ENCODE measurements at places on chromosomes 5 and 9.

GRCh38 chr5:149030838-149031397 lies 31.9 kb downstream of the SH3TC2 start:
- no peak for DNase-seq

DNA sequence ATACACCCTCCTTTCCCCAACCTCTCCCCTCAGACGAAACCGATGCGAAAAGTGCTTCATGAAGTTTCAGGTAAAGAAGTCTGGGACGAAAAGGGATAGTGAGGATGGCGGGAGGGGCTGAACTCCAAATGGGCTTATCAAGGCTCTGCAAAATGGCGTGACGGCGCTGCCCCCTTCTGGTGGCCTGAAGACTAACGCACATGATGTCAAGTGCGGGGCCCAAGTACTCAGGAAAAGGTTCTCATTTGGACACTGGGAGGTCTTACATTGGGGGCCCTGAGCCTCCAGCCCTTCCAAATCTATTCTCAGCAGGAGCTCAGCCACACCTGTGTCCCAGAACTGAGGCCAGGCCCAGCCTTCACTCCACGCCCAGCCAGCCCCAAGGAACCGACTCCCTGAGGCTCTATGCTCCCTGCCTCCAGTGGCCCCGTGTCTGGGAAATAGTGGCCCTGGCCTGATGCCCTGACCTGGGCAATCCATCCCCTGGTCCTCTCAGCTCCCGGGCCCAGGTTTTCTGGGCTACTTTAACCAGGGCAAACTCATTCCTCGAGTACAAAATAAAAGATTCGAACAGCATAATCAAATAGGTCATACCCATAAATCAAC lies 119.9 kb downstream of the KCNIP1 start:
- DNase-seq, result peak; percentile 48

DNA sequence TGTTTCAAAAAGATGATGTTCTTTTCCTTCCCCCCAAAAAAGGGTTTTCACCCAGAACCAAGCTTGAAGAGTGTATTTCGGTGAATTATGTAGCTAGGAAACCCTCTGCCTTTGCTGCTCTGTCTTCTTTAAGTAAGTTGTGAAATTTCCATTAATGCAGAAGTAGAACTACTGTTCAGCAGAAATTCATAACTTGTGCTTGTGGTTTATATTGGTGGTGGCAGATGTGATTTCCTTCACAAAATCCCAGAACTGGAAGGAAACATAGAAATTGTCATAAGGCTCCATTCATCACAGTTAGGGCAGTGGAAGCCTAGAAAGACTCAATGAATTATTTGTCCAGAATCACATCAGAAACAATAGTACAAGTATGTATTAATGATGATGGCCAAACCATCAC lies 42.1 kb upstream of the DAB2 start:
- peak; percentile 92 for DNase-seq

DNA sequence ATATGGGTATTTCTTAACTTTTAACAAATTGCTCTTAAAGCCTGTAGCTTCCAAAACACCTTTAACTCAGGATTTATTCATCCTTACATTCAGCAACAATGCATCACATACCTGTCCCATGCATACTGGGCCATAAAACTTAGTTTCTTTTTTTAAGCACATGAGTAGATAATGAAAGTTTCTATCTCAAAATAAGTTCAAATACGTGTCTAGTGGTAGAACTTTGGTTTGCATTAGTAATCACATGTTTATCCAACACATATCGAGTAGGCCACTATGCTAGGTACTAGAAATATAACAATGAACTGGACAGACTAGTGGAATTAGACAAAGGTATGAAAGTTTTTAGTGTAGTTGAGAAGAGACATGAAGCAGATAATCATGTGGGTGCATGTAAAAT lies 99.6 kb downstream of the DOCK2 start:
- DNase-seq, result no peak

GRCh38 chr9:130196643-130197042 lies 24.4 kb downstream of the NCS1 start:
- no peak for DNase-seq

GRCh38 chr9:81607593-81608288 lies 81.6 kb downstream of the TLE1 start:
- no peak for DNase-seq

DNA sequence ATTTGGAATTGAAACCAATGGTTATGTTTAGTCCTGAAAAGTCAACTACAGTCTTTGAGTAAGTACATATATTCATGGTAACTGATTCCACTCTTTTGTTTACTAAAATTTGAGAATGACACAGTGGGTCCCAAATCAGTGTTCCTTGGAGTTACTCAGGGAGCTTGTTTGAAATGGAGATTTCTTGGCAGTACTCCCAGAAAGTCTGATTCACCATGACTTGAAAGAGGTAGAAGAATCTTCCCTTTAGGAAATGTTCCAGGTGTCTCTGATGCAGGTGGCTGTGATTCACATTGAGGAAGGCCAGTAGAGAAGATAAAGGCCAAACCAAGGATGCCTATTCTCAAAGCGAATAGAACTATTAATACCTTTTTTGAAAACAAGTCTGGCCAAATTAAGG lies 1078.3 kb downstream of the CDH12 start:
- DNase-seq, result no peak

DNA sequence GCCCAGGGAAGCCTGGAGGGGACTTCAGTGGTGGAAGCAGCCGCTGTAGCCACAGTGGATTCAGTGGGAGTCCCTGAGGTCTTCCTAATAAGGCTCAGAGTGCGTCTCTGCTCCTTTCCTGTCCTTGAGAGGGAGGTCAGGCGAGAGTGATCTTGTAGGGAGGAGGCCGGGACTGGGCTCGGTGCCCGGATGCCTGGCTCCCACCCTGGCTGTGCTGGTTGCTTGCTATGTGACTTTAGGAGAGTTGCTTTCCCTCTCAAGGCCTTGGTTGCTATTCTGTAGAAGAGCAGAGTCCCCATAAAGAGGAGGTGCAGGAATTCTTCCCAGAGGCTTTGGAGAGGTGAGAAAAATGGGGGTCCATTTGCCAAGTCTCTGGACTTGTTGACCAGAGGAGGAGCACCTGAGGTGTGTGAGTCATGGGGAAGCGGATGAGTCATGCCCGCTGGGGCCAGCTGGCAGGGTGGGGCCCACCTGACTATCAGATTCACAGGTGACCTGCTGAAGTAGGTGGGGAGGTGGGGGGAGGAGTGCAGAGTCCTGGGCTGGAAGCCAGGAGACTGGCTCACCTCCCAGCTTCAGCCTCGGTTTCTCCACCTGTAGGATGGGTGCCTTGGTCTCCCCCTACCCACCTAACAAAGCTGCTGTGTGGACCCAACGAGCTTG lies 13.8 kb downstream of the GSN start:
- no peak for DNase-seq

DNA sequence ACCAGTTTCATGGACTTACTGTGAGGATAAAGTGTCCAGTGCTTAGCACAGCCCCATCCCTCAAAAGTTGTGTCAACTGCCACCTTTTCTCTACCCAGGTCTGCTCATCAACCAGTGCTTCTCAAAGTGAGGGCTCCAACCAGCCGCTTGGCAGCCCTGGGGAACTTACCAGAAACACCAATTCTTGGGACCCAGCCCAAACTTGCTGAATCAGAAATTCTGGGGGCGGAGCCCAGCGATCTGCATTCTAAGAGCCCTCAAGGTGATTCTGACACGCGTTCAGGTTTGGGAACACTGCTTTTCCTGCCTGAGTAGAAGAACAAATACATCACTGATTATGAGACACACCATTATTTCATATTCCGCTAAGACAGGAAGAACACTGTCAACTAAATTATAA lies 132.0 kb downstream of the NSG2 start:
- DNase-seq, result no peak

DNA sequence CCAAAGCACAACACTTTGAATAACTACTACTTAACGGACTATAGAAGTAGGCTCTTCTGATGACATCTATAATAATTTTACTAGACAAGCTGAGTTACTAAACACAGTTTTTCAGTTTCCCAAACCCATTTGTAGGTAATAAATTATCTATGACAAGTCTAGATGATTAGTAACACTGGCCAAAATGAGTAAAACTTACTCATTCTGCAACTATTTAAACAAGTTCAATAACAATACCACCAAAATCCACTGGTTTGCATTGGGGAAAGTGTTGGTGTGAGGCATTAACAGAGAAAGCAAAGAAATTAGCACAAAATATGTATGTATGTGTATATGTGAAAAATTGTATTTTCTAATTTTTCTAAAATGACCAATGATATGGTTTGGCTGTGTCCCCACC lies 119.3 kb downstream of the NR2F1-AS1 start:
- no peak for DNase-seq

DNA sequence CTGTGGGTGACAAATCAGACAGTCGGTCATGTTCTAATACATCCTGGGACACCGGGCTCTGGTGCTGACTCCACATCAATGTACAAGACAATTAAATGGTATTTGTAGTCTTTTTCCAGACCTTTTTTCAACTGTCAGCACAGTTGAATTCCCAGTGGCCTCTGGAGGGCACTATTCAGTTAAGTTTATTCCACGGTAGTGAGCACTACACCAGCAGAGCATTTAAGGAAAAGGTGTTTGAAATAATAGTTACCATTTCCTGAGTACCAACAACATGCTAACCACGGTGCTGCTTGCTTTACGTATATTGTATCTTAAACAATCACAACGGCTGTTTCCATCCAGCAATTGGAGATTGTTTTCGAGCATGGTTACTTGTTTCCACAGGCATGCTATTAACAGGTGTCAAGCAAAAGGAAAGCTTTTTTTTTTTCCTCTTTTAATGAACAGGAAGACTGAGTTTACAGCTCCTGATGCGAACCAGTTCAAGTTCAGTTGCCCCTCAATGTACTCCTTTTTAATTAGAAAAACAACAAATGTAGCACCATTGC lies 186.7 kb downstream of the PDZD2 start:
- DNase-seq, result peak; percentile 46

GRCh38 chr5:150801117-150801927 lies 22.8 kb downstream of the SMIM3 start:
- peak; percentile 49 for DNase-seq

- DNase-seq, result no peak
These were observed 134.7 kb upstream of the PTPN3 start for GRCh38 chr9:109632817-109633216.

GRCh38 chr9:3746296-3747275 lies 220.8 kb upstream of the RFX3 start:
- peak; percentile 48 for DNase-seq

DNA sequence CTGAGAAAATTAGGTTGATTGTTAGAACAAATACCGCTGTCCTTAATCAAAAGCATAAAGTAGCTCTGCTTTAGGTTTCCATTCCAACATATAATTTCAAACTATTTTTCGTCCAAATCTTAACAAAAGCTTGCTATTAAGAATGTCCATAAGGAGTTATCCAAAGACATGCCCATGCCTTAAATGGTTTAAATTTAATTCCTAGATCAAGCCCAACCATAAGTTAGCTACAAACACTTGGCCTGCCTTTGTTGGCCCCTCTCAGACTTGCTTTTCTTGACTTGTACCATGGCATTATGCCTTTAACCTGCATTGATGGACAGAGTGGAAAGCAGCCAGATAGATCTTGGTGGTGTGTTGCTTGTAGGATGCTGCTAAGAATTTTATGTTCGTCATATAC lies 8.8 kb downstream of the GARNL3 start:
- no peak for DNase-seq

- DNase-seq, result no peak
These were observed 82.6 kb downstream of the ARL15 start for GRCh38 chr5:54227759-54228158.

GRCh38 chr5:115738830-115739229 lies 77.6 kb downstream of the CDO1 start:
- no peak for DNase-seq

GRCh38 chr5:4188704-4189103 lies 593.1 kb downstream of the IRX1 start:
- DNase-seq, result no peak

DNA sequence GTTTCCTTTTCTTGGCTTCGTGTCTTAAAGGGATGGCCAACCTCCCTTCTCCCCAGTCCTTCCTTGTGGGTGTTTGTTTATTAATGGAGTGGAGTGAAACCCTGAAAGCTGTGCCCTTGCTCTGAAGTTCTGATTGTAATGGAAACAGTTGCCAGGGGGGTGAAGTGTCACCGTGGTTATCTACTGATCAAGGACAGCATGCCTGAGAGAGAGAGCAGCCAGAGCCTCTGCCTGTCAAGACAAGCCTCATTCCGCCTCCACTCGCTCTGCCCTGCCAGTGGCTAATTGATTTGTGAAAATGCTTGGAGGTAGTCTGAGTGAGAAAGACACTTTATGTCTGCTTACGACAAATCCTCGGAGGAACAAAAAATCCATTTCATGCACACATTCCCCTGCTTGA lies 143.7 kb upstream of the SLC30A5 start:
- no peak for DNase-seq

DNA sequence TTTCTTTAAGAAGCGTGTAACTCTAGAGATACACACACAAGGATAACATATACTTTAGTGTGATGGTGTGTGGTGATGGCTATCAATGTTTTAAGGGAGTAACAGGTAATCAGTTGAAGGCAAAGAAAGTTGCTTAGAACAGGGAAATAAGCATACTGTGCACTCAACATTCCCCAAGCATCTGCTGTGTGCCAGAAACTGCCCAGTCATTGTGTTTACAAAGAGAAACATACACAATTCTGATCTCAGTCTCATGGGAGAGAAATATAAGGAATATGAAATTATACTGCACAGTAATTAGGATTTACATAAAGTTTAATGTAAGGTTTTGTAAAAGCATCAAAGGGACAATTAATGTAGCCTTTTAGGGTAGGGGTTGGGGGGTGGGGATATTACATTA lies 224.1 kb upstream of the TYRP1 start:
- DNase-seq, result no peak

DNA sequence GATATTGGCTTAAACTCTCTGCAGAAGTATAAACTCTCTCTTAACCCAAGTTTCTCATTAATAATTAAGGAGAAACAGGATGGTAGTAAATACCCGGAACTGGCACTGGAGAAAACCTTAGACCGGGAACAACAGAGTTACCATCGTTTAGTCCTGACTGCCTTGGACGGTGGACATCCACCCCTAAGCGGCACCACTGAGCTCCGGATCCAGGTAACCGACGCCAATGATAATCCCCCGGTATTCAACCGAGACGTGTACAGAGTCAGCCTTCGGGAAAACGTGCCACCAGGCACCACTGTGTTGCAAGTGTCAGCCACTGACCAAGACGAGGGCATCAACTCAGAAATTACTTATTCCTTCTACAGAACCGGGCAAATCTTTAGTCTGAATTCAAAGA lies 861 bp downstream of the PCDHGB5 start:
- DNase-seq, result no peak

DNA sequence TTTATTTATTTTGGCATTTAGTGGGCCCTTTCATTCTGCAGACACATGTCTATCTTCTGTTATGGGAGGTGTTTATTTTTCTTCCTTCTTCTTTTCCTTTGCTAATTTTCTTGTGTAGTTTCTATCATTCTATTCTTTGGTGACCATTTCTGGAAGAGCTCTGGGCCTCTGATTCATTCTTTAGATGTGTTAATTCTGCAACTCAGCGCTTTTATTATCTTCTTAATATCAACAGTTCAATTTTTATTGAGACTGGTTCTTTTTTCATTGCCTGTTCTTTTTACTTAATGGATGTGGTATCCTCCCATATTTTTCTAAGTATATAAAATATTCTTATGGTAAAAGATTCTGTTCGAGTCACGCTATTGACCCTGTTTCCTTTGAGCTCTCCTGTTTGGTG lies 112.0 kb downstream of the HSPA4 start:
- no peak for DNase-seq

GRCh38 chr5:126368239-126368812 lies 54.9 kb upstream of the GRAMD2B start:
- DNase-seq, result no peak

Measured in MV-4-11 (cell line).